Thymus (tissue), 14 donors: ENCODE measurements at places on chromosomes 11 and 22.

GRCh38 chr11:116598036-116598435, 174.8 kb downstream of the BUD13 start:
- DNase-seq = no peak

- DNase-seq = no peak
Observed at GRCh38 chr11:29268733-29269132, 748.1 kb downstream of the KCNA4 start.

GRCh38 chr22:50169774-50170341, 673 bp upstream of the PANX2 start:
- no peak for DNase-seq

DNA sequence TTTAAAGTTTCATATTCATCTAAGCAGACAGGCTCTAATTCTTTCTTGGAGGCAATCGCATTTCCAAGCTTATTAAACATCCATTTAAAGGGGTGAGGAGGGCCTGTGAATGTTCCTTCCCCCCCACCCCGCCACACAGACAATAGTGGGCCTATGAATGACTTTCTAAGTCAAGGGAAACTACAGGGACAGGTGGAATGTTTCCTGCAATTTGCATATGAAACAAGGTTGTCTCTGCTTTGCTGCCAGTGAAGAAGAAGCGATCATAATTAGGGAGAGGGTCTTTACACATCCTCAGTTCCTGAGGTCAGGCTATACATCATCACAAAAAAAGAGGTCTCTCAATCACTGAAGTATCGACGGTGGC, 127.9 kb upstream of the OPCML start:
- no peak for DNase-seq

GRCh38 chr22:48979482-48979881, 848.2 kb downstream of the BRD1 start:
- DNase-seq = no peak

GRCh38 chr22:50208939-50209892, 8.4 kb downstream of the SELENOO start:
- no peak for DNase-seq
